Inflammatory macrophage (primary cell): ENCODE measurements at places on chromosomes 16 and 17.

DNA sequence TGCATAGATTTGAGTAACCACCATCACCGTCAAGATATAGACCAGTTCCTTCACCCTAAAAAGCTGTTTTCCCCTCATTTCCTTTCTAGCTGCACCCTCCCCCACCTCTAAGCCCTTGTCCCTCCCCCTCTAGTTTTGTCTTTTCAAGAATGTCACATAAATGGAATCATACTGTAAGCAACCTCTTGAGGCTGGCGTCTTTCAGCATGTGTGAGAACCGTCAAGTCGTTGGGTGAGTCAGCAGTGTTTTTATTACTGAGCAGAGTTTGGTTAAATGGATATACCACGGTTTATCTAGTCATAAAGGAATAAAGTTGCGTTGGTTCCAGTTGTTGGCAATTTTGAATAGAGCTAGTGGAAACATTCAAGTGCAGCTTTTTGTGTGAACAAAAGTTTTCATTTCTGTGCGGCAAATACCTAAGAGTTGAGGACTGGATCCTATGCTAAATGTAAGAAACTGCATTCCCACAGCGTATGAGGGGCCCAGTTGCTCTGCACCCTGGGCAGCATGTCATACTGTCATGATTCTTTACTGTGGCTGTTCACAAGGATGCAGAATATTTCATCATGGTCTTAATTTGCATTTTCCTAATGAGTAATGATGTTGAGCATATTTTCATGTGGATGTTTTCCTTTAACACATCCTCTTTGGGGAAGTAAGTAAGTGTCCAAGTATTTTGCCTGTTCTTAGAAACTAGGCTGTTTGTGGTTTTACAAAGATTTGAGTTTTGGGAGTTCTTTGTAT, 264.3 kb downstream of the CPPED1 start:
- peak; percentile 46 for DNase-seq

DNA sequence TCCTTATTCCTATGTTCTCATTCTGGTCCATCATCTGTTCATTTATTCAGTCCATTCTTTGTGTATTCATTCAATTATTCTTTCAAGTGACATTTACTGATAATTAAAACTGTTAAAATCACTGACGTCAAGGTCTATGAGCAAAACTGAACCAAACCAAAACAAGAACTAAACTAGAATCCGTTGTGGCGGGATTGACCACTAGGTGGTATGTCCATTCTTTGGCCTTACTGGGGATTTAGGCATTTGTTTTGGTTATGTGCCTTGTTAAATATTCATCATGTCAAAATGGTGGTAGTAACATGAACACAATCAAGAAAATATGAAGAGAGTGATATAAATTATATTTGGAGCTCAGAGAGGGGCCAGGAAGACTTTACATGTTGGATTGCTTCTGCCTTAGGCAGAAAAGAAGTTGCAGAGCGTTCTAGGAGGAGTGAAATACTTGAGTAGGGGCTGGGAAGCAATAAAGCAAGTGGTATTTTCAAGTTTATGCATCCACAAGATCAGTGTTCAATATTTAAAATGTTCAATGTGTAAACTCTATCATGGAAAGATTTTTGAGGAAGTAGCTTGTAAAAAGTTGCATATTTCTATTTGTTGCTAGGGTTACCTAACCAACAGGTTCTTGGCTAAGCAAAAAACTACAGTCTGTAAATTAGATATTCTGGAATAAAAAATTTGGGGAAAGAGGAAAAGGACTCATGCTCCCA, 129.0 kb downstream of the CDH13 start:
- DNase-seq: no peak

DNA sequence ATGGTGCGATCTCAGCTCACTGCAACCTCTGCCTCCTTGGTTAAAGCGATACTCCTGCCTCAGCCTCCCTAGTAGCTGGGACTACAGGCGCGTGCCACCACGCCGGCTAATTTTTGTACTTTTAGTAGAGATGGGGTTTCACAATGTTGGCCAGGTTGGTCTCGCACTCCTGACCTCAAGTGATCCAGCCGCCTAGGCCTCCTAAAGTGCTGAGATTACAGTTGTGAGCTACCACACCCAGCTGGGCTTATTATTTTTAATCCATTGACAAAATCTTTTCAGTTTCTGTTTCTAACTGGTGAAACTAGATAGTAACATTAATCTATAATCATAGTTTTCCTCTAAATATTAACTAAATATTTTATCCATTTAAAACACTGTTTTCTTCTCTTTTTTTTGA, 5.9 kb downstream of the FAM234A start:
- DNase-seq: no peak

DNA sequence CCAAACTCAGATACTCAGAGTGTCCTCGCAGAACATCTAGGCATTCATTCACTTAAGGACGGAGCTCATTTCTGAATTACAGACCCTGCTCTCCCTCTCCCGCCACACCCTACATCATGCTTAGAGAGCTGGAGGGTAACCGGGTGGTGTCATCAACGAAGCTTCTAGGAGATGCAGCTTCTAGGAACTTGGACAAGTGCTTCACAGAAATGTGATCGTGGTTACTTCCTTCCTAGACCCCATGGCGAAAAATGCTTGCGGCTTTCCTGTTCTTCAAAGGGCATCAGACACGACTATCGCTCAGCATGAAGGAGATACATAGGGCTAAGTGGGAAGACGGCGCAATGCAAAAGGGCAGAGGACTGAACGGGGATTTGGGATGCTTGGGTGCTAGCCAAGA, 126.8 kb downstream of the ZFHX3 start:
- DNase-seq: peak; percentile 76

DNA sequence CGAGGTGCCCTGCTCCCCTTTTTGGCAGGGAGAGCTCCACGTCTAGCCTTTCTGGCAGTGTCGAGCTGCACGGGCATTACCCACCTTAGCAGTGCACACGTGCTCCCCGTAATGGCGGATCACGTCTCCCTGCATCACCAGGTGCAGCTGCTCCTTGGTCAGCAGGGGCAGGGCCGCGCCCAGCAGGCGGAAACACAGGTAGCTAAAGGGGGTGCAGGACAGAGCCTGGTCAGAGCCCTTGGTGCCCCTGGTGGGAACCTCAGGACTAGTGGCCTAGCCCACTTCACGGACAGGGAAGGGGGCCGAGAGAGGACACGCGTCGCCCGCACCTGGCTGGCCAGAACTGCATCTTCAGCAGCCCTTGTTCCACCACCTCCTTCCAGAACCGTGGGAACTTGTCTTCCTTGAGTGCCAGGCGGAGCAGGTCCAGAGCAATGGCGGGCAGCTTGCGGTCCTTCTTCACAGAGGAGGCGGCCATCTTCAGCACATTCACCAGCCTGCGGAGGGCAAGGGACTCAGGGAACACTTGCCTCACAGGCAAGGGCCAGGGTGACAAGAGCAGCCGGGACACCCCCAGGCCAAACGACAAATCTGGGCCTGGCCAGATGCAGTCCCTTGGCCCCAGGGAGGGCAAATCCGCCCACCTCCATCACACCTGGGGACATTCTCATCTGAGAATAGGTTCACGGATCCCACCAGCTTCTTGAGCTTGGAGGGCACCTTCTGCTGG, 3.2 kb downstream of the MYBBP1A start:
- no peak for DNase-seq

DNA sequence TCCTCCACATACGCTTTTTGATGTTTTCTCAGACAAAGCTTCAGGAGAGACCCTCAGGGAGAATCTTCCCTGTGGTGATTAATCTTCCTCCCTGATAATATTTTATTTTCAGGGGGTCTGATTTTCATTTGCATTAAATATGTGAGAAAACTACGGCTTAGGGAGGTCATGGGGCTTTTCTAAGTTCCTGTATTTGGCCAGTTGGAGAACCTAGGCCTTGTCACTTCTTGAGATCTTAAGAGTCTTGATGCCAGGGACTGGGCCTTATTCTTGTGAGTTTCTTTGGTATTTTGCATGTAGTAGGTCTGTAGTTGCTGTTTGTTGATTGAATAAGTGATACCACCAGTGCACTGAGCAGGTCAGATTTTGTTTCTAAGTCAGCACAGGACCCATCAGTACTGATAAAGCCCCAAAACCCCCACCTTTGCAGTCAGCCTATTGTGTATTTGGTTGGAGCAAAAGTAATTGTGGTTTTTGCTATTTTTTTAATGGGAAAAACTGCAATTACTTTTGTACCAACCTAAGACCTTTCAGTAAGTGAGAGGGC, 130.1 kb downstream of the PRKCA start:
- peak; percentile 33 for DNase-seq

DNA sequence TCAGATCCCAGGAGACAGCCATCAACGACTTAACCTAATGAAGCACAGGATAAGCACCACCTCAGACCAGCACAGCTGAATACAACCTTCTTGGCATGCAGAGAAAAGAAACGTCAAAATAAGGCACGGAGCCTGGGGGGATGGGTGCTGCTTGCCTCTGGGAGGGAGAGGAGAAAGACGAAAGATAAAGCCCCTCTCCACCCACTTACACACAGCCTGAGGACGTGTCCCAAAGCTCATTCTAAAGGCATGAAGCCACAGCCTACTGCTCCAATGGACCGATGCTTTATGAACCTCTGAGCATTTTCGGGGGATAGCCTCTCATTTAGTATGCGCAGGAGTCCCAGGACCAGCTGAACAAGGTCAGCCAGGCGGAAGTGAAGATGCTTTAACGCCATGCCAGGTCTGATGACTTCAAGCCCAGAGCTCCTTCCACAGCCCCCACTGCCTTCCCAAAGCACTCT, 31.1 kb downstream of the ST3GAL2 start:
- DNase-seq: no peak

DNA sequence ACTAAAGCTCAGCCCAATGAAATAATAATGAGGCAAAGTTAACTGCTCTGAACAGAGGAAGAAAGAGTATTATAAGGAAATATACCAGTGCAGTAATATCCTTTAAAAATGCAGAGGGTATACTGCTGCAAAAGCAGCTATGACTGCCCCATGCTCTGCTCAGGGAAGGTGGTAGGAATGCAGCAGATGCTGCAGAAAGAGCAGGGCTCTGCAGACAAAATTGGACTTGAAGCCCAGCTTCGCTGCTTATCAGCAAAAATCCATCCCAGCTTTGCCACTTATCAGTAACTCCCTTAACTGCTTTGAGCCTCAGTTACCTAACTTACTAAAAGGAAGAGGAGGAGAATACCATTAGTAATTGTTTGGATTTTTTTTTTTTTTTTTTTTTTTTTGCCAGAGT, 533.8 kb upstream of the CDH5 start:
- DNase-seq: no peak

GRCh38 chr17:34220045-34220751, 34.9 kb upstream of the CCL2 start:
- DNase-seq: no peak

DNA sequence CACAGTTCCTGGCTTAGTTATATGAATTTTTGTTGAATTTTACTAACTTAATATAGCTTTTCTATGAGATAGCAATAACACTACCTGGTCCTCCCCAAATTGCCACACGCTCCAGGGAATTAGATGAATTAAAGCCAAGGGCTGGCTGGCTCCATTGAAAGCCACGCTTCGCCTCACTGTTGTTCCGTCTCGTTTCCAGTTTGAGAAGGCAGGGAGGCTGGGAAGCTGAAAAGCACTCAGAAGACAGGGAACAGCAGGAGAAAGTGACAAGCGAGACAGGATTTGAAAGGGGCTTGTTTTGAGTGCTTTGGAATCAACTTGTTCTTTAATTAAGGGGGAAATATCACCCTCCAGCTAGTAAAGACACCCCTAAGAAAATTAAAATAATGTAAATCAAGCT, 425.3 kb downstream of the CA10 start:
- DNase-seq: no peak

GRCh38 chr17:63421681-63422645, 24.1 kb downstream of the CYB561 start:
- DNase-seq: no peak

GRCh38 chr17:47982091-47982617, 11.2 kb downstream of the CDK5RAP3 start:
- DNase-seq: no peak

GRCh38 chr17:60678118-60678444, 430 bp downstream of the BCAS3 start:
- DNase-seq: no peak

DNA sequence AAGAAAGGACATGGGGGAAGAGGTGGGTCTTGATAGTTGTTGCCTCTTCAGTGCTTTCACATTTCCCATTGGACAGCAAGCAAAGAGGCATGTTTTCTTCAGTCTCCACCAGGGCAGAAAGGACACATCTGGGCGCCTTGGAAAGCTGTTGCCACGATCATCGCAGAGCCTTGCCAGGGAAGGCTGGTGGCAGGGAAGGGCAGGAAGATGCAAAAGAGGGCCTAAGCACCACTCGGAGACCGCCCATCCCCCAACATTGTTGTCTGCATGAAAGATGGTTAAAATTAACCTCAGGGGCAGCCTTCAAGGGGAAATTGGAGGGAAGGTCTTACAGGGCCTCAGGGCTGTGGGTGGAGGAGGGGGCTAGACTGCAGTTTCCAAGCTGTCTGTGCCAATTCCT, 114.2 kb downstream of the SOX9 start:
- no peak for DNase-seq

GRCh38 chr17:75695141-75695829, 26.0 kb upstream of the ITGB4 start:
- DNase-seq: no peak

DNA sequence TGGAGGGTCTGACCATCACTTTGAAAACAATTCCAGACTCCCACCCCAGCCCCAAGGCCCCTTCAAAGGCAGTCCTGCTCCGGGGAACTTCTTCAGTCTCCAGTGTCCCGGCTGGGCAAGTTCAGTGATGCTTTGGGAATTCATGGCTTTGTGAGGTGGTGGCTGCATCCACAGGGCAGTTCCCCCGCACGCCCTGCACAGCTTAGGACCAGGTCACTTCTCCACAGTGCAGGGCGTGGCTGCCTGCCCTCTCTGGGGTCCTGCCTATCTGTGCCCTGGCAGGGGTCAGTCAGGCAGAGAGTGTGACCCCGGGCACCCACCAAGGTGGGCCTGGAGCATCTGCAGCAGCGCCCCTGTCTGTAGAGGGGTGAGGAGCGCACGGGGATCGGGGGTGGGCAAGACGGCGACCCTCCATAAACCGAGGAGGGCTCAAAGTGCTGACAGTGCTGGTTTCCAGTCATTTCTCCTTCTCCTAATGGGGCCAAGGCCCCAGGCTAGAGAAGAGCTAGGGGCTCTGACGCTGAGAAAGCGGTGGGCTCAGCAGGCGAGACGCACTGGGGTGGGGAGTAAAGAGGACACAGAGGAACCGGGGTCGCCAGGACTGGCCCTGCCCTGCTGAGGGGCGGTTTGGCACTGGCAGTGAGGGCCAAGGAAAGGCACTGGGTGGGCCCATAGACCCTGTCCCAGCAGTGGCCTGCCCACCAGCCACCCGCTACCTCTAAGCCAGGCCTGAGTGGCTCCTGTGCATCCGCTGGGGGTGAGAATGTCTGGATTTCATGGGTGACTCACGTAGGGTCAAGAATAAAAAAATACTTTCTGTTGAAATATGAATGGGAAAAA, 4.2 kb upstream of the ARHGAP27 start:
- DNase-seq: no peak

GRCh38 chr17:40317345-40317873, 8.4 kb downstream of the RARA start:
- DNase-seq: peak; percentile 52
